Aorta (tissue), 5 donors: ENCODE measurements at places on chromosomes 5 and 9. TPM values are rescaled to one million over a fixed set of nuclear protein-coding genes. Genes with fewer than 3 reads are reported as not detected.

SNCB gene
- not detected for total RNA-seq

EGFL7 gene
- 308 TPM for total RNA-seq

NUTM2G gene
- not detected for total RNA-seq

GRM6 gene
- total RNA-seq = not detected

PPP3R2 gene
- total RNA-seq = not detected

AQP7 gene
- 9.1 TPM for total RNA-seq

CCL27 gene
- not detected for total RNA-seq

PCDHGA10 gene
- total RNA-seq = 6.1 TPM

PRRT1B gene
- not detected for total RNA-seq

MARCOL gene
- total RNA-seq = not detected

SPAAR gene
- 4.5 TPM for total RNA-seq

IFNK gene
- not detected for total RNA-seq

- no peak for DNase-seq
Observed at GRCh38 chr5:141031006-141031405, 20.2 kb upstream of the PCDHB1 start.

GRCh38 chr9:8492679-8493078 lies 693.1 kb upstream of the DMAC1 start:
- no peak for DNase-seq

GRCh38 chr9:110148384-110148783 lies 59.6 kb downstream of the C9orf152 start:
- no peak for DNase-seq

DNA sequence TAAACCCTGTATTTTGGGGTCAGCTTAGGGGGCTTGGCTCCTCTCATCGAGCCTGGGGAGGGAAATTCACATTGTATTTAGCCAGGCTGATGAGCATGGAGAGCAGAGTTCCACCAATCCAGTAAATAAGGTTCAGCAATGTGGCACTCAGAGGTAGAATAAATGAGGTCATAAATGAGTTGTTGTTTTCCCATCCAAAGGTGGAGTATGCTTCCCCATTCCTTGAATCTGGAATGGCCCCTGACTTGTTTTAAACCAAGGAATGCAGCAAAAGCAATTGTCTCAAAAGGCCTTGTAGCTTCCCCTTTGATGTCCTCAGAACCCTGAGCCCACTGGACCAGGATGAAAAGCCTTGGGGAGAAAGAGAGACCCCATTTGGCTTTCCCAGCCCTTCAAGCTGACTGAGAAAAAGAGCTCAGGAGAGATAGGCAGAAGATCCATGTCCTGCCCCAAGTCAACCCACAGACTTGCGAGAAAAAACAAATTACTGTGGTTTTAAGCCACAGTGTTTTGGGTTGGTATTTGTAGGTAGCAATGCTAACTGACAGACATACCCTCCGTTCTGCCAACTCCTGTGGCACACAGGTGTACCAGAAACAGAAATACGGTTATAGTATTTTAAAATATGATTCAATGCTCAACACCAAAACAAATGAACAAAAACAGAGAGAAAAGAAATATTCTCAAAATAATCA lies 566.0 kb upstream of the DMAC1 start:
- no peak for DNase-seq

DNA sequence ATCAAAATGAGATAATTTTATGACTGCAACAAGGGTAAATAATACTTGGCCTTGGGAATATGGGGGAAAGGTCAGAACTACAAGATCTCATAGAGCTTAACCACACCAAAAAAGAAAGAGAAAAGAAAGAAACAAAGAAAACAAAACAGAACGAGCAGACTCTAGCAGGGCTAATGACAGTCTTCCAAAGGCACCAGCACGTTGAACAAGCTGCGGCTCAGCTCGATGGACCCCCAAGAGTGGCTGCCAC lies 689 bp downstream of the AK3 start:
- DNase-seq = no peak

DNA sequence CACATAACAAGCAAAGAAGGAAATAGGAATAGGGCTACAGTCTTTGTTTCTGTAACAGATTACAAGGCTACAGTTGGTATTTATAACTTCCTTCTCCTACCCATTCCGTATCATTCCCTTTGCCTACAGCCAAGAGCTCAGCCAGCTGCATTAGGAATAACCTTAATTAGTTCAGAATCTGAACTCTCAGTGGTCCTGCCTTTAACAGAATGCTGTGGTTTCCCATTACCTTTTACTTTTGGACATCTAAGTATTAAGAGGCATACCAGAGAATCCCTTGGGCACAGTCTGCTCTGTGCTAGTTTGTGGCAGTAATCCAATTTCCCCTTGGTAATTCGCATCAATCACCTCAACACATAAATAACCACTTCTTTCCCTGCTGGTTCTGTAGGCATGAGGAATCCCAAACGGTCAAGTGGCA lies 44.2 kb downstream of the PKD2L2 start:
- no peak for DNase-seq

DNA sequence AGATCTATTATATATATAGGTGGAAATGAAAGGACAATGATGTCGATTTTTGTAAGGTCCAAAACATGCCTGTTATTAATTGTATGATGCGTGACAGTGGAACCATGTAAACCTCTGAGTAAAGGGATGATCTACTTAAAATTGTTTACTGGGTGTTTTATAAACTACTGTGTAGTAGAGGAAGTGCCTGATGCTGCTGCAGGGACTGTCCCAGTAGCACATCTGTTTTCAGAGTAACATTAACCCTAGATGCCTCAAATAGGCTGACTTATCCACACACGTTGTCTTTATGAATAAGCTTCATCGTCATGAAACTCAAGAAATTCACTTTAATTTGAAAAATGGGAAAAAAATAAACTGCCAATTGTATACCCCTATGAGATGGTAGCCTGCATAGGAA lies 1.7 kb downstream of the CAMK4 start:
- no peak for DNase-seq

DNA sequence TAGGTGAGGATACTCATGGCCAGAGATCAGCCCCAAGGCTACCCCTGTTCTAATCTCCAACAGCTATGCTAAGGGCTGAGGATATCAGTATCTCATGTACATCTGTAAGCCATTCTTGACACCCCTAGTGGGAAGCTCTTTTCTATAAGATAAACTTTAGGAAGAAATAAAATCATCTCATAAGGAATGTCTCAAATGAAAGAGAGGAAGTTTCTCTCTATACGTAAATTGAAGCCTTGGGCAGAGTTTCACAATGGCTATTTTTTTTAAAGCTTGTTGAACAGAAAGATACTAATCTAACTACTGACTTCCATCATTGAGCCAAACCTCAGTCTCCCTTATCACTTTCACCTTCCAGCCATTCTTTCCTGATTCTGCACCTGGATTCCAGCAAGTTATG lies 405.7 kb downstream of the PRR16 start:
- DNase-seq = no peak

DNA sequence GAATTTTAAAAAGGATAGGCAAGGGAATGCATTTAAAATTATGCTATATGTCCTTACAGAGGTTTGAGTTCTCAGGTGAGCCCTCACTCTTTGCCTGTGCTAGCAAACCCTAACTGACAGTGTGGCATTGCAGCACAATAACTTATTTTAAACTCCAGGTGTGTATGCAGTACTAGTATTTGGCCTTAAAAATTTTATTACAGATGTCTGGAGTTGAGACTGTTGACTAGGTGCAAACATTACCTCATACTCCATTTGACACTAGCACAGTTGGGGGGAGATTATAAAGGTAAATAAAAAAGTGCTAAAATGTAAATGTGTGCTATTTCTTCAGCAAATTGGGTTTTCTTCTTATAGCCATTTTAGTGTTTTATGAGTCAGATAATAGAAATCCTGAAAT lies 407.7 kb downstream of the SH3GL2 start:
- DNase-seq = no peak

- DNase-seq = no peak
Observed at GRCh38 chr9:36499174-36499890, 73.4 kb upstream of the MELK start.

GRCh38 chr5:151213803-151214613 lies 9.9 kb downstream of the CCDC69 start:
- DNase-seq = peak; percentile 86

GRCh38 chr9:15670894-15671293 lies 118.1 kb downstream of the CCDC171 start:
- no peak for DNase-seq

GRCh38 chr9:86940774-86941173 lies 6.5 kb downstream of the GAS1 start:
- DNase-seq = no peak

GRCh38 chr5:87722286-87722685 lies 309.6 kb upstream of the CCNH start:
- DNase-seq = no peak

DNA sequence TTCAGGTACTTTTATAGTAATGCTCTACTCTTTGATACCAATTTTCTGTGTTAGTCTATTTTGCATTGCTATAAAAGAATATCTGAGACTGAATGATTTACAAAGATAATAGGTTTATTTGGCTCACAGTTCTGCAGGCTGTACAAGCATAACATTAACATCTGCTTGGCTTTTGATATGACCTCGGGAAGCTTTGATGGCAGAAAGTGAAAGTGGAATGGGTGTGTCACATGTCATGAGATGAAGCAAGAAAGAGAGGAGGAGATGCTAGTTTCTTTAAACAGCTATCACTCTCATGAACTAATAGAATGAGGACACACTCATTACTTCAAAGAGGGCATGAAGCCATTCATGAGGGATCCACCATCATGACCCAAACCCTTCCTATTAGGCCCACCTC lies 270.9 kb upstream of the IL12B start:
- DNase-seq = no peak

DNA sequence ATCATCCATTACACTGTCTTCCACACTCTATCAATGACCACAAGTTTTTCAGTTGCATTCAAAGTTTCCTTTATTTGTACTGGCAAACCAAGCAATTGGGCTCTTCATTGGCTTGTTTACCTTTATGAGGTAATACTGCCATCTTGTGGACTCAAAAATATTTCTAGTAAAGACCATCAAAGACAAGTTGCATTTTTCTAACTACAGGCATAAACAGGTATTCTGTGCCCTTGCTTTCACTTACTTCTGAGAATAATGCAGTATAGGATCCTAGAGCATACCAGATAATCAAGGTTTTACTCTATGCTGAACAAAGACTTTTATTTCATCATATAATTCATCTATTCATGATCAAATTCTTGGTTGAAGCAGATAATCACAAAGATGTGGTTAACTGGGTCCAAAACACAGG lies 173.7 kb upstream of the POU5F2 start:
- no peak for DNase-seq

- no peak for DNase-seq
Observed at GRCh38 chr5:98836175-98836574, 62.7 kb downstream of the RGMB start.

DNA sequence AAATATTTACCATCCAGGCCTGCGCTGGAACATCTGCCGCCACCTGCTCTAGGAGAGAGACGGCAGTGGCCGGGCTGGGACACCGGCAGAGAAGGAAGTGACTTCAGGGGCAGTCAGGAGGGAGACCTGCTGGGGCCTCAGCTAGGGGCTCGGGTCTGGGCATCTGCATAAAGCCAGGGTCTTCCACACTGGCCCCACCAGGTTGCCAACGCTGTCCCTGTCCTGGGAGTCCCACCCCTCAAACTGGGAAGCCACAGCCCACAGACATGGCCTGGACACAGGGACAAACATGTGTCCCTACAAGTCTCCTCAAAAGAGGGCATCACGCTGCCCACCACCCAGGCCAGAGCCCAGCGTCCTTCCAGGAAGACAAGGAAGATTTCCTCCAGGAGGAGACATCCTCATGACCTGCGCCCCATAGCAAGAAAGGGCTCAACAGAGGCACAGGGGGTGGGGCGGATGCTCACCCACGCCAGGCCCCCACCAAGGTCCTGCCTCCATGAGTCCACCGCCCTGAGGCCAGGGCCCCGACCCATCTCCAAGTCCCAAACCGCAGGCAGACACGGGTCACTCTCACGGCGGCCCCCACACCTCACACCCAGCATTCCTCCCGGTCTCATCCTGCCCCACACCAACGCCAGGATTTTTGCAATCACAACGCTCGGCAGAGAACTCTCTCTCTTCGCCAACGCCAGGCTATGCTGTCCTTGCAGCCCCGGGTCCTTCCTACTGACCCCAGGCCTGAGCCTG lies 9.0 kb downstream of the VAV2 start:
- DNase-seq = peak; percentile 67

- DNase-seq = no peak
Observed at GRCh38 chr5:13536933-13537332, 407.6 kb downstream of the DNAH5 start.

DNA sequence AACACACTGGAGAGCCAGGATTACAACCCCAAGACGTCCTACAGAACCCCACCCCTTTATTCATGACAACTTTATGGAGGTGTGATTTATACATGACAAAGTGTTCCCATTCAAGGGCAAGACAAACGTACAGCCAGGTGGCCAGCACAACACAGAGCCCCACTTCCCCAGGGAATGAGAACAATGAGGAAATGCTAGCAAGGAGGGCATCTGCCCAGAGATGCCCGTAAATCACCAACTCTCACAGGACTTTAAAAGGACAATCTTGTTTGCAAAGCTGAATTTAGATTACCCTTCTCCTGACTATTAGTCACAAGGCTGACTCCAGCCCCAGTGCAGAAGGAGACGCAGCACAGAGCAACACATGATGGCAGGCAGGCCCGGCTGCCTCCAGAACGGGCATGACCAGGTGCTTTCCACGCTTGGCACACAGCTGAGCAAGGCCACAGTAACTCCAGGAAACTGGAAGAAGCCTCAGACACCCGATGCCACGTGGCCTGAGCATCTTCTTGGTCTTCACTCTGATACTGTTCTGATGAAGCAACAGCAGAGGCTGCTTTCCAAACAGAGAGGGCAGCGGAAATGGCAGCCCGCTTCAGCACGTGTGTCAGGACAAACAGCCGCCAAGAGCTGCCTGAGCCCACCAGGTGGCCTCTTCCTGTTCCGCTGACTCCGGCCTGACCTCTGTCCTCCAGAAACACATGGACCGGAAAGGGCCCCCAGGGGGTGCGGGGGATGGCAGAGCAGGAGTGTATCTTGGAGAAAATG lies 51.4 kb downstream of the ROR2 start:
- DNase-seq = no peak
